ENCODE measurements at places on chromosomes 1 and 21.

DNA sequence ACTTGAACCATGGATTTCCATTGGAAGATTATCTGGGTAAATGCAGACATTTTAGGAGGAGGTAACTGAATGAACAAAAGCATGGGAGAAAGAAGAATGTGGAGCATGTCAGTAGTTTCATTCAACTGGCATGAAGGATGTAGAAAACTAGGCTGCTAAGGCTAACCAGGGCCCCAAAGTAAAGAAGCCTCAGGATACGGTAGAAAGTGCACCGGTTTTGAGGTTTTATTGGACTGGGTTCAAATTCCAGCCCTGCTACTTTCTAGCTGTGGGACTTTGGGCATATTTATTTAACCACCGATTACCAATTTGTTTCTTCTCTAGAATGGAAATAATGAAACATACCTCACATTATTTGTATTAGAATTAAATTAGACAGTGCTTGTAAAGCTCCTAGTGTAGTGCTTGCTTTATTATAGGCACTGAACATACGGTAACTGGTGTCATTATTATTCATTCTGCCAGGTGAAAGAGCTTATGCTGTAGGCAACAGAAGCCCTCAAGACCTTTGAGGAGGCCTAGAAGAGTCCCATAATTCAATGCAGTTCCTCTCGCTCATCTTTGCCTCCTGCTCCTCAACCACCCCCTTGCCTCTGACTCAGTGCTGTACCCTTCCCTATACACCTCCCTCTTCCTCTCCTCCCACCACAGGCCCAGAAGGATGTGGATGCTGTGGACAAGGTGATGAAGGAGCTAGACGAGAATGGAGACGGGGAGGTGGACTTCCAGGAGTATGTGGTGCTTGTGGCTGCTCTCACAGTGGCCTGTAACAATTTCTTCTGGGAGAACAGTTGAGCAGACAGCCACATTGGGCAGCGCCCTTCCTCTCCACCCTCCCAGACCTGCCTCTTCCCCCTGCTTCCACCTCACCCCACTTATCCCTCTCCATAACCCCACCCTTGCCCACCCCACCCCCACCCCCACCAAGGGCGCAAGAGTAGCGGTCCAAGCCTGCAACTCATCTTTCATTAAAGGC, 2.5 kb upstream of the CHTOP start:
- no peak for DNase-seq

DNA sequence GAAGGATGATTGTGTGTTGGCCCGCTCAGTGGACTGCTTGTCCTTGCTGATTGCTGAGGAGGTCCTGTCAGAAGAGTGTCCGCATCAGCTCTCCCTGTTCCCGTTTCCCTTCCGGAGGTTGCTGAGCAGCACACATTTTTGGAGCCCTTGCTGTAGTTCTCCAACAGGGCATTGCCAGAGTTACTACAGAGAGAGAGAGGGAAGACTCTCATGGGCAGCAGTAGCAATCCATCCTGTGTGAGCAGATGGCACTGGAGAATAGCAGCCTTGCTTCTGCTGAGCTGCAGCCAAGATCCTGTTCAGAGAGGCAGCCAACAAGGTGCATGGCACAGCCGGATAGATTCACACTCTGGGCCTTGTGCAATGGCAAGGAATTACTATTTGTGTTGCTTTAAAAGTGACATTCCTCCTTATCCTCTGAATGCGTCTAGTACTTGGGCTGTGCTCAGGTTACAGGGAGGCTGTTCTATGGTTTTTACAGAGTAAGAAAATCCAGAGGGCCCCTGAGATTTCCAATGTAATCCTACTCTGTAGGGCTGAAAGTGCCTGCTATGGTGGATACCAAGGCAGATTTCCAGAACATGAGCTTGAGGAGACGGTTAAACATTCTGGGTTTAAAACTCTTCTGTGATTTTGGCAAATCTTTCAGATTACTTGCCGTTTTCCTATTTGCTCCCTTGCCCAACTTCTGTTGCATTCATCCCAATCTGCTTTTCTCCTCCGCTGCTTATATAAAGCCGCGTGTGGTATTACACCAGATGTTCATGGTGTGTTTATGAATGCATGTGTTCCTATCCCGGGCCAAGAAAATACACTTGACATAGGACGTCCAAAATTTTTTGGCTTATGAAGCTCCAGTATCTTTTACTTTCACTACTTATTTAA, 27.4 kb downstream of the AK4 start:
- no peak for DNase-seq

GRCh38 chr1:2269193-2269921, 41.2 kb downstream of the SKI start:
- DNase-seq: no peak

DNA sequence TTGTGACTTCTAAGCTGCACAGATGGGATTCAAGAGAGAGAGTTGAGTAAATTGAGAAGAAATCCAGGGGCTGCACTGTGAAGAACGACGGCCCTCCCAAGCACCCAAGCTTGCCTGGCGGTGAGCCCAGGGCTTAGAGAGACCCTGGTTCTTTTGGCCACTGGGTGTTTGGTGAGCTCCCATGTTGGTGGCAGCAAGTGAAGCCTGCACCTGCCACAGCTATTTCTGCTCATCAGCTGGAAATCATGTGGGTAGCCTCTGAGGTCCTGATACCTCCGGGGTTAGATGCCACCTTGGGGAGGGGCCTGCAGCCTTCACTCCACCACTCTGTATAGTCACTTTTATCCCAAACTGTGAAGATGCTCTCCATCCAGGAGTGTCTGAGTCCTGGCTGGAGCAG, 6.2 kb upstream of the BTG2 start:
- no peak for DNase-seq

DNA sequence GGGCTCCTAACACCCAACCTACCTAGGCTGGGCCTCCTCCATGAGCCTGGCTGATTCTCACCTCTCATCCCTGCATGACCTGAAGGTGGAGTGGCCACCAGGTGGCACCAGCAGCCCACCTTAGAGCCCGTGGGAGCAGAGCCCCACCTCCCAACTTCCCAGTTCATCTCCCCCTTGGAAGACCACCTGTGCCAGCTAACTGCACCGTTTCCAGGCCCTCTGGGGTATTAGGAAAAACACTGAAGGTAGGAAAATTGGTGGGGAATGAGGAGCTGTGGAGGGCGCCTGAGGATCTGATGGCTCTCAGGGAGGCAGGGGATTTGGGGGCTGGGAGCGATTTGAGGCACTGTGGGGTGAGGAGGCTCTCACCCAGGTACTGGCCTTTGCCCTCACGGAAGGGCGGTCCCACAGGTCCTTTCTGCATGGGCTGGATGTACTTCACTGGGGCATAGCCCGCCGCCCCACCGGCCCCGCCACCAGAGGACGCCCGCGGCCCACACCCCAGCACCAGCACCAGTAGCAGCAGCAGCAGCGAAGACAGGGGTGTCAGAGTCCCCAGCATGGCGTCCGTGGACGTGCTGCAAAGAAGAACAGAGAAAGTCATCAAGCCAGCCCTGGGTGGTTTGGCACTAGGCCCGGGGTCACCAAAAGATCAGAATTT, 11.1 kb downstream of the ADPRS start:
- no peak for DNase-seq

DNA sequence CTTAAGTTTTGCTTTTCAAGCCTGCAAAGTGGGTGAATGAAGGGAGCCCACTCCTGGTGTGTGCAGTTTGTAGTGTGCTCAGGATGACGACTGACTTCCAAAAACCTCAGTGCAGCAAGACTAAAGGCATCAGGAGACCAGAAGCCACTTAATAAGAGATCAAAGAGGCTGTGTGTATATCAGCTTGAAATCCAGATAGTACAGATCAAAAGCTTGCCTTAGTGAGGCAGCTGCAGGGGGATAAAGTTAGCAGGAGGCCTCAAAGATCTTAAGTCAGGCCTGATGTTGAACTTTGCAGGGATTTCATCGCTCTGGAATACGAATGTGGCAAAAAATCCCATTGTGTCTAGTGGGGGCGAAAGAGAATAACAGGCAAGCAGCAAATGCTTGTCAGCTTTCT, 99.8 kb downstream of the PATJ start:
- no peak for DNase-seq

- DNase-seq: no peak
These were observed 57.1 kb upstream of the COL18A1 start for GRCh38 chr21:45347712-45348499.

DNA sequence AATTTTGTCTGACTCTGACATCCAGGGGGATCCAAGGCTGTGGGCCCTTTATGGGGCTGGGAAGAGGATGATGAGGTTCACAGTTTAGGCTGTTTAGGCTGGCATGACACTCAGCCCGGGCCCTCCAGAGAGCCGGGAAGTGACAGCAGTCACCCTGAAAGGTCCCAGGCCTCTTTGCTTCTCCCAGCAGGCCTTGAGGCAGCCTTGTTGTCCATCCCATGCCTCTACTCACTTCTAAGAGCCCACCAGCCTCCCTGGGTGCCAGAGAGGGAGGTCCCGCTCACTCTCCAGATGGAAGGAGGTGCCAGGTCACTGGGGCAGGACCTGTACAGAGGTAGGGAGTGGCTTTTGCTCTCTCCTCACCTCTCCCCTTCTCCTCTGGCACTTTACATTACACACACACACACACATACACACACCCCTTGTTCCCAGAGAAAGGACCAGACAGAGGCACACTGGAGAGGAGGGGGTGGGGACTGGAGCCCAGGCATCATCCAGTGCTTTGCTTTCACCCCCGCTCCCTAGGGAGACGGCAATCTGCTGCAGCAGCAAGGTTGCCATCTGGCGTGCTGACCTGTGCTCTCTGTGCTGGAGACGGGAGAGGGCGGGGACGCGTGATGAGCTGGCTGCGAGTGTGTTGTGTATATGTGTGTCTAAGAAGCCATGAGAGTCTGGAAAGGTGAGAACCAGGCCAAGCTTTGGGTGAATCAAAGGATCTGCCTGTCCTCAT, 4.6 kb downstream of the KLHDC8A start:
- no peak for DNase-seq

DNA sequence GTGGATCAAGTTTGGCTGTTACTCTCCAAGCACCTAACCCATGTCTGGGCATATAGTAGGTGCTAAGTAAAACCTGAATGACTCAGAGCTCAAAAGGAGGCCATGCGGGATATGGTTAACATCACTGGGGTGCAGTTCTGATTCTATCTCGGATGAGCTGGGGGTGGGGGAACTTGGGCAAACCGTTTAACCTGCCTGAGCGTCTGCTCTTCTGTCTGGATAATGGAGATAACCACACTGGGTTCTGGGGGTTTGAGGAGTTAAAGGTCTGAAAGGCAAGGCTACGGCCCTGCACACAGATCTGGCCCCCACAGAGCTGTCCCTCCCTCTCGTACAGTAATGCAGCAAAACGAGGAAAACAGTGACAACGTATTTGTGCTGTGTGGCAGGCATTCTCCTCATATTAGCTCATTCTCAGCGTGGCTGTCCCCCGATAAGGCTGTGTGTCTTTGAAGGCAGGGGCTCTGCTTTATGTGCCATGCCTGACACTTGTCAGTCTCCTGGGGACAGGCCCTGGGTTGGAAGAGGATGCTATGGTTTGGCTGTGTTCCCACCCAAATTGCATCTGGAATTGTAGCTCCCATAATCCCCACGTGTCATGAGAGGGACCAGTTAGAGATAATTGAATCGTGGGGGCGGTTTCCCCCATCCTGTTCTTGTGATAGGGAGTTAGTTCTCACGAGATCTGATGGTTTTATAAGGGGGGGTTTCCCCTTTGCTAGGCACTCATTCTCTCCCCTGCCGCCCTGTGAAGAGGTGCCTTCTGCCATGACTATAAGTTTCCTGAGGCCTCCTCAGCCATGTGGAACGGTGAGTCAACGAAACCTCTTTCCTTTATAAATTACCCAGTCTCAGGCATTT, 6.8 kb upstream of the ALDH4A1 start:
- DNase-seq: no peak

DNA sequence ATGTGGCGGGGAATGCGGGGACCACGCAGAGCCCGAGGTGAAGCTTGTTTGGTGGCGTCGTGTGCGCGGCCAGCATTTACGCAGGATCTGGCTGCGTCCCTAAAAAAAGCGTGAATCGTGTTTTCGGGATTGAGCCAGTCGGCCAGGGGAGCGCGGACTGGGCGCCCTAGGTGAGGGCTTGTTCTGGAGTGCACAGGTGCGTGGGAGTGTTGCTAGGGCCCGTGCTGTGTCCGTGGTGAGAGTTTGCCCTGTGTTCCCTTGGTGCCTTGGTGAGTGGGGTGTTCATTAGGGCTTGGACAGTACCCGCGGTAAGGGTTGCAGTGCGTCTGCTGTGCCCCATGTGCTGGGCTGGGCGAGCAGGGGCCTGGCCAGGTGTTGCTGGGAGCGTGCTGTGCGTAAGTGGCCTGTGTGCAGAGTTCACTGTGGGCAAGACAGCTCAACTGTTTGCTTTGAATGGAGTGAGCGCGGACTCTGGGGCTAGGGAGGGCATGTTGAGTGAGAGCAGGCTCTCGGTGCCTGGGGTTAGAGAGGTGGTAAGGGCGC, 673 bp downstream of the CD46 start:
- no peak for DNase-seq

- no peak for DNase-seq
These were observed 170.2 kb downstream of the RUNX1 start for GRCh38 chr21:34878940-34879339.

DNA sequence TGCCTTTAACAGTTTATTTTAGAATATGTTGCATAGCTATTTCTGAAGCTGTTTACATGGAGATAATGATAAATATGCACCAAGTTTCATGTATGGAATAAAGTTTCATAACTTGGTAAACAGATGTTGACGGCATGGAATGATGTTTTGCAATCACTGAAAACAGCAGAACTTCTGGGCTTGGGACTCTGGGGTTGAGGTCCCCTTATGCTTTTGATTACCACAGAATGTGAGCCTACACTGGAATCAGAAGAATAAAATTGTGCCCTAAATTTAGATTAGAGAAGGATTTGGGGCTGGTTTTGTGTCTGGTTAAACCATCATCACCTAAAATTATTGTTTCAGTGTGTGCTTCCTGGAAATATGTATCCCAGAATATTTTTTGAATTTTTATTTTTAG, 11.1 kb downstream of the KRTAP24-1 start:
- no peak for DNase-seq

GRCh38 chr1:187513190-187513589, 684.4 kb downstream of the PLA2G4A start:
- DNase-seq: no peak

DNA sequence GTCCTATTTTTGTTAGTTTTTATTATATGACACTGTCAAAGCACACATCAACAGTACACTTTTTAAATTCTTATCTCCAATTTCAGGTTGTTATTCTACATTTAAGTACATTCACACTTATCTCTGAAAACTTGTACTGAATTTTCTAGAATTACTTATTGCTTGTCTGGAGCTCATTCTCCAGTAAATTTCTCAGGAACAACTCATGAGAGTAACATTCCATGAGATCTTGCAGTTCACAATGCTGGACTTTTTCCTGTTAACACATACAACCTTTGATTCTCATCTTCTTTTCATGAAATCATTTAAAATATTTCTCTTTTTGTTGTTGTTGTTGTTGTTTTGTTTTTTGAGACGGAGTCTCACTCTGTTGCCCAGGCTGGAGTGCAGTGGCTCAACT, 320.9 kb upstream of the CAMK1G start:
- no peak for DNase-seq
